Gastrocnemius medialis (tissue), 4 donors: ENCODE measurements at places on chromosomes 16 and 17. TPM values are rescaled to one million over a fixed set of nuclear protein-coding genes. Genes with fewer than 3 reads are reported as not detected.
A peak's percentile ranks its signal among the peaks of the same experiment; 100 is the strongest.

GRCh38 chr17:43713494-43714162 is 45.0 kb downstream of the SOST start:
- no peak overlapping the region for H3K27ac ChIP-seq
- H3K4me1 ChIP-seq, result peaks cover 7% of the 10 kb centered on the region
- no peaks in the 10 kb centered on the region for H3K36me3 ChIP-seq
- peaks cover 13% of the 10 kb centered on the region for H3K27me3 ChIP-seq

DNA sequence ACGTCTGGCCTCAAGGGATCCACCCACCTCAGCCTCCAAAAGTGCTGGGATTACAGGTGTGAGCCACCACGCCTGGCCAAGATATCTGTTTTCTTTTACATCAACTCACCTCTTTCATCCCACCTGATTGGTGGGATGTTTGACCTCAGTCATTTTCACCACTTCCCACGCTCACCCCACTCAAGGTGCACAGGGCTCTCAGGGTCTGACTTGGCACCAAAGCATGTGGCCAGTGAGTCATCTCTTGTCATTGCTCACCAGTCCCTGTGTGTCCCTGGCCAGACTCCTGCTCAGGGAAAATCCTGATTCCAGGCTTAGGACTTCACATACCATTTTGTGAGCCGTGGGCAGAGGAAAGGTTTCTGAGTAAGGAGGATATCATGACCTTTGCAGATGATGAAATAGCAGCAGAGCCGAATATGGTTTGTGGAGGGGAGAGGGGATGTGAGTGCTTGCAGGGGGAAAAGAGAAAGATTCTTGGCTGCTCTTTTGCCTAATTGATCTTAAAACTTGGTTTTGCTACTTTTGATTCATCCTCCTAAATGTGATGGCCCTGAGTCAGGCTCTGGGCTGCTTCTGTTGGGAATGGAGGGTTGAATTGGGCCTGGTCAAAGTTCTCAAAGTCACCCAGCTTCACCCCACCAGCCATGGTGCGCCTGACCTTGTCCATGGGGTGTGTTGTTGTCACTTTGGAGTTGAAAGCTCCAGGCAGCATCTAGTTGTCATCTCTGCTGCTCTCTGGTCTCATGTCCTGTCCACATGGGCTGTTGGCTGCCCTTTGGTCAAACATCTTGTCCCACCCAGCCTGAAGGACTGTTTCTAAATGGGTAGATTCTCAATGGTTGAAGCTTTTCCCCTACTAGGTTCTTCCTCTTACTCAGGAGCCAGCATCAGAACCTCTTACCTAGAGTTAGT is 6.0 kb upstream of the KCNH6 start:
- H3K4me1 ChIP-seq, result no peaks in the 10 kb centered on the region
- no peaks in the 10 kb centered on the region for H3K27me3 ChIP-seq

SCNN1G gene
- total RNA-seq, result not detected

SALL1 gene
- total RNA-seq, result 0.07 TPM

- no peak overlapping the region for H3K27ac ChIP-seq
- no peaks in the 10 kb centered on the region for H3K27me3 ChIP-seq
- DNase-seq, result no peak
- H3K36me3 ChIP-seq, result no peaks in the 10 kb centered on the region
- H3K4me1 ChIP-seq, result no peaks in the 10 kb centered on the region
These were observed 405.9 kb downstream of the SHISA9 start for GRCh38 chr16:13307255-13307654.

GRCh38 chr17:14072881-14073280 is 3.6 kb downstream of the COX10 start:
- peak overlapping the region; percentile 38 for H3K27ac ChIP-seq
- H3K27me3 ChIP-seq, result no peaks in the 10 kb centered on the region
- H3K4me3 ChIP-seq, result no peak overlapping the region
- DNase-seq, result no peak
- H3K4me1 ChIP-seq, result peaks cover 21% of the 10 kb centered on the region

GRCh38 chr16:397135-397661 is at the start of gene NME4:
TSS of gene NME4 (plus strand) at chr16:397199. CDS start at chr16:397223, 24 bp downstream.
- DNase-seq, result no peak
- H3K36me3 ChIP-seq, result no peaks in the 10 kb centered on the region
- H3K4me3 ChIP-seq, result peak within 1 kb of the TSS; percentile 70
- no peaks in the 10 kb centered on the region for H3K27me3 ChIP-seq
- peak within 1 kb of the TSS; percentile 83 for H3K27ac ChIP-seq
- H3K4me1 ChIP-seq, result peaks cover 13% of the 10 kb centered on the region

GRCh38 chr17:65334406-65334805 is 197.2 kb downstream of the RGS9 start:
- no peaks in the 10 kb centered on the region for H3K27me3 ChIP-seq
- H3K36me3 ChIP-seq, result no peaks in the 10 kb centered on the region
- H3K27ac ChIP-seq, result no peak overlapping the region
- H3K4me3 ChIP-seq, result no peak overlapping the region

DNA sequence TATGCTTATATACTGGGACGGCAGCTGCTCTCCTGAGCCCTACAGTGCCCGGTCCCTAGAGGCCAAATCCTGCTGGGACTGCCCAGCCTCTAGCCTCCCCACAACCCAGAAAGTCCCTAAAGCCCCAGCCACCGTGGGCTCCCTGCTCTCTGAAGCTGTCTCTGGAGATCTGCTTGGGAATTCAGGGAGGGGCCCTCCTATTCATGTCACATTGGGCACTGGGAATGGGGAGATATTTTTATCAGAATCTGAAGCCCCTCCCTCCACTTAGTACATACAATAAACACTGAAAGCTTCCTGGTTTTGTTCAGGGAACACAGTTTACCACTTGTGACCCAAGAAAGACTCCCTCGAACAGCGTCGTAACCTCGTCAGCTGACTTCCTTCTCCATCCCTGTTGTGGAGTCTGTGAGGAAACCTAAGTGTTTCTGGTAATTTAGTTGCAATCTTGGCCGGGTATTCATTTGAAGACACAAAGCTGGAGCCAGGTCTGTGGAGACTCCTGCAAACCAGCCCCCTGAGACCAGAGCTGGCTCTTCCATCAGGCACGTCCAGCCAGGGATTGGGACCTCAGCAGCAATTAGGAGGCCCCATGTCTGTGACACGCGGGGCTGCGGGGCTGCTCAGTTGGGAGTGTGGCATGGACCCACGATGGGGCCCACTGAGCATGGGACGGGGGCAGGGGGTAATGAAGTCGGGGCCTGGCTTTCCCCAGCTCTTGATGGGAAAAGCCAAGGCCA is 38.5 kb downstream of the PGS1 start:
- peaks cover 59% of the 10 kb centered on the region for H3K4me1 ChIP-seq
- no peaks in the 10 kb centered on the region for H3K36me3 ChIP-seq
- no peak overlapping the region for H3K4me3 ChIP-seq
- DNase-seq, result no peak
- H3K27me3 ChIP-seq, result no peaks in the 10 kb centered on the region
- peak overlapping the region; percentile 93 for H3K27ac ChIP-seq

- no peaks in the 10 kb centered on the region for H3K36me3 ChIP-seq
- no peak overlapping the region for H3K4me3 ChIP-seq
- DNase-seq, result no peak
- no peaks in the 10 kb centered on the region for H3K27me3 ChIP-seq
- H3K27ac ChIP-seq, result no peak overlapping the region
These were observed 60.9 kb downstream of the RPTOR start for GRCh38 chr17:80605326-80606066.

- peak overlapping the region; percentile 100 for H3K27ac ChIP-seq
- H3K4me1 ChIP-seq, result peaks cover 78% of the 10 kb centered on the region
- no peaks in the 10 kb centered on the region for H3K36me3 ChIP-seq
- H3K27me3 ChIP-seq, result no peaks in the 10 kb centered on the region
These were observed 13.3 kb downstream of the USP22 start for GRCh38 chr17:21029515-21029914.

DNA sequence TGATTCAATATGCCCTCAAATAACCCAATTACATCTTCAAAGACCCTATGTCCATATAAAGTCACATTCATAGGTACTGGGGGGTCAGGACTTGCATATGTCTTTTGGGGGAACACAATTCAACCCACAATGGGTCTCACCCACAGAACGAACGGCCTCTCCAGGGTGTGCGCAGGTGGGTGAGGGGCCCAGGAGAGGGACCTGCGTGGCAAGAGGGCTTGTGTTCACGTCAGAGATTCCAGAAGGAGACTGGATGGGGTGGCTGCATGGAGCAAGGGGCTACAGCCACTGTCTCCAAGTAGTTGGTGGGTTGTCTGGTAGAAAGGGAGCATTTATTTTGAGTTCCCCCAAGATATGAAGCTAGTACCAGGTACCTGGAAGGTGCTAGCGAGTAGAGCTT is 212.2 kb downstream of the SEC14L1 start:
- no peaks in the 10 kb centered on the region for H3K27me3 ChIP-seq
- no peak for DNase-seq
- H3K4me1 ChIP-seq, result peaks cover 13% of the 10 kb centered on the region
- no peak overlapping the region for H3K4me3 ChIP-seq
- peak overlapping the region; percentile 75 for H3K27ac ChIP-seq

CPHXL2 gene
- not detected for total RNA-seq

DPEP2 gene
- total RNA-seq, result 0.26 TPM

GRCh38 chr16:75566758-75567255 is 628 bp downstream of the GABARAPL2 start:
- H3K4me1 ChIP-seq, result peaks cover 54% of the 10 kb centered on the region
- DNase-seq, result no peak
- no peaks in the 10 kb centered on the region for H3K27me3 ChIP-seq
- peak overlapping the region; percentile 96 for H3K4me3 ChIP-seq

- no peak overlapping the region for H3K27ac ChIP-seq
- no peak for DNase-seq
- H3K27me3 ChIP-seq, result no peaks in the 10 kb centered on the region
- H3K4me1 ChIP-seq, result no peaks in the 10 kb centered on the region
- no peaks in the 10 kb centered on the region for H3K36me3 ChIP-seq
These were observed 39.0 kb downstream of the NLRP1 start for GRCh38 chr17:5545051-5545987.

DNA sequence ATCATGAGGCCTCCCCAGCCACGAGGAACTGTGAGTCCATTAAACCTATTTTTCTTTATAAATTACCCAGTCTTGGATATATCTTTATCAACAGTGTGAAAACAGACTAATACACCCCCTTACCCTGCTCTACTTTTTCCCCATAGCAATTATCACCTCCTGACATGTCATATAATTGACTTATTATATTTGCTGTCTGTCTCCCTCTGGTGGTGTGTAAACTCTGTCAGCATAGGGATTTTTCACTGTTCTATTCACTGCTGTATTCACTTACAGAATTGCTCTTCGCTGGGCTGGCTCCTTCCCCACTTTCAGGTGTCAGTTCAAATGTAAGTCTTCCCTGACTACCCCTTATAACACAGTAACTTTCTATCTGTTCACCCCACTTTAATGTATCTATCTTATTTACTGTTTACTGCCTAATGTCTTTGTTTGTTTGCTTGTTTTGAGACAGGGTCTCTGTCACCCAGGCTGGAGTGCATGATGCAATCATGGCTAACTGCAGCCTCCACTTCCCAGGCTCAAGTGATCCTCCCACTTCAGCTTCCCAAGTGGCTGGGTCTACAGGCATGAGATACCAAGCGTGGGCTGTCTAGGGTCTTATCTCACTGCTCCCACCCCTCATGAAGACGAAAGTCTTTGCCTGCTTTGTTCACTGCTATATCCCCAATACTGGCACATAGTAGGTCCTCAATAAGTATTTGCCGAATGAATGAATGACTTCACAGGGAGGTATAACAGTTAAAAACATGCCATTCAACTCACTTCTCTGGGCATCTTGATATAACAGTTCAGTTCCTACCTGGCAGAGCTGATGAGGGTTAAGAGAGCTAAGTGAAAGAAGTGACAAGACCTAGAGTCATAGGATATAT is 52.4 kb upstream of the CDH3 start:
- H3K36me3 ChIP-seq, result no peaks in the 10 kb centered on the region
- H3K27ac ChIP-seq, result no peak overlapping the region
- no peaks in the 10 kb centered on the region for H3K27me3 ChIP-seq
- H3K4me3 ChIP-seq, result no peak overlapping the region
- H3K4me1 ChIP-seq, result no peaks in the 10 kb centered on the region

DNA sequence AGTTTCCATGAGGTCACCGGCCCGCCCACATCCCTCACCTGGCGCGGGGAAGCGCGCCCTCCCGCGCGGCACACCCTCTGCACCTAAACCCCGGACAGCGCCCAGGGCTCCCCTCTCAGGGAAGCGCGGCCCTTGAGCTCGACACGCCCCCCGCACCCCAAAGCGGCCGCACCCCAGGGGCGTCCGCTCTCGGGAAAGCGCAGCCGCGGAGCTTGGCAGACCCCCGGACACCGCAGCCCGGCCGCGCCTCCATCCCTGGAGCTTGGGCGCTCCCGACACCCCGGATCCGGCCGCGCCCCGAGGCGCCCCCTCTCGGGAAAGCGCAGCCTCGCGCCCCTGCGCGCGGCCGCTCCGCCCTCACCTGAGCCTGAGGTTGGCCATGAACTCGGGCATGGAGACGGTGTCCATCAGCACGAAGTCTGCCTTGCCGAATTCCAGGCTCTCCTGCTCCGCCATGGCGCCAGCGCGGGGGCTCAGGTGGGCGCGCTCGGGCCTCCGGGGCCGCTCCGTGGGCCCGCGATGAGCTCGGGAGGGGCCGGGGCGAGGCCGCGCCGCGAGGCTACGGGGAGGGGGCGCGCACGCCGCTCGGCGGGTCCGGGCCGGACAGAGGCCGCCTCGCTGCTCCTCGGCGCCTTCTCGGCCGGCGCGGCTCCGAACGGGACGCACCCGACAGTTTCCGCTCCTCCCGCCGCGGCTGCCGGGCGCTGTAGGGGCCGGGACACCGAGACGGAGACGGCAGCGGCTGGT is at the start of gene MYO1D:
Gene MYO1D (minus strand): TSS at position 708 of the 747 bp plus-strand sequence. CDS start 252 bp downstream, at position 456.
- H3K4me3 ChIP-seq, result peak within 1 kb of the TSS; percentile 86
- H3K36me3 ChIP-seq, result no peaks in the 10 kb centered on the region
- H3K27me3 ChIP-seq, result peaks cover 2% of the 10 kb centered on the region
- peak within 1 kb of the TSS; percentile 67 for H3K27ac ChIP-seq
- H3K4me1 ChIP-seq, result no peaks in the 10 kb centered on the region

DNA sequence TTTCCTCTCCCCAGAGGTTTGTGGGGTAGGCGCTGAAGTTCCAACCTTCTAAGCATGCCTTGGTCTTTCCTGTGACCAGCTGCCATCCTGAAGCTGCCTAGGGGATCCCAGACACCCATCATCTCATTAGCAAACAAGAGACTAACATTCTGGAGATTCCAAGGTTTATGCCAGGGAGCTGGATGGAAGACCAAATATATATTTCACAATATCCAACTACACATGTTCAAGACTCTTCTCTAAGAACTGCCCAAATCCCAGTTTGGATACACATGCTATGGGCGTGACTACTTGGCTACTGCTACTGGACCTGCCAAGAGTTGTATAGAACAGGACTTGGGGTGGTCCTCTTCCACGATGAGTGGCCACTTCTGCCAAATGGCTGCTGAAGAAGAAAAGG is 93.0 kb upstream of the RCVRN start:
- no peak overlapping the region for H3K27ac ChIP-seq
- no peaks in the 10 kb centered on the region for H3K4me1 ChIP-seq
- no peaks in the 10 kb centered on the region for H3K36me3 ChIP-seq
- no peak overlapping the region for H3K4me3 ChIP-seq
- no peaks in the 10 kb centered on the region for H3K27me3 ChIP-seq

SLC6A2 gene
- total RNA-seq, result not detected

GRCh38 chr16:23182679-23183542 is at the start of gene SCNN1G:
TSS of gene SCNN1G (plus strand) at chr16:23182745. CDS start at chr16:23186272, 3,527 bp downstream.
- DNase-seq, result no peak
- no peak within 1 kb of the TSS for H3K27ac ChIP-seq
- no peaks in the 10 kb centered on the region for H3K36me3 ChIP-seq
- H3K27me3 ChIP-seq, result peaks cover 33% of the 10 kb centered on the region
- peak within 1 kb of the TSS; percentile 59 for H3K4me3 ChIP-seq

GP1BA gene
- total RNA-seq, result not detected

GRCh38 chr17:79630126-79630525 is 19.3 kb upstream of the RBFOX3 start:
- no peak overlapping the region for H3K27ac ChIP-seq
- H3K4me1 ChIP-seq, result no peaks in the 10 kb centered on the region
- no peaks in the 10 kb centered on the region for H3K36me3 ChIP-seq
- no peak for DNase-seq
- peaks cover 23% of the 10 kb centered on the region for H3K27me3 ChIP-seq

KRTAP4-3 gene
- not detected for total RNA-seq

IRX5 gene
- total RNA-seq, result 0.20 TPM
